Progenitor cell of endocrine pancreas (in vitro differentiated cells): ENCODE measurements at places on chromosomes 7 and 10. TPM values are rescaled to one million over a fixed set of nuclear protein-coding genes. Genes with fewer than 3 reads are reported as not detected.

The SEMA3A gene
- total RNA-seq: 12.4 and 19.6 TPM in 2 replicates

The PRR15 gene
- total RNA-seq: 13.0 and 16.0 TPM in 2 replicates

The NPC1L1 gene
- 21.0 and 21.2 TPM in 2 replicates for total RNA-seq

The CRPPA gene
- 3.8 and 4.5 TPM in 2 replicates for total RNA-seq

GRCh38 chr7:66732439-66732838 lies 8.1 kb upstream of the RABGEF1 start:
- no peaks in the 10 kb centered on the region for H3K4me1 ChIP-seq
- no peak overlapping the region for H3K4me3 ChIP-seq
- H3K27me3 ChIP-seq: no peaks in the 10 kb centered on the region
- peak overlapping the region; percentile 42 for H3K27ac ChIP-seq
- DNase-seq: no peak
- peaks cover 22% of the 10 kb centered on the region for H3K36me3 ChIP-seq

GRCh38 chr10:69051303-69051702 lies 36.6 kb upstream of the SRGN start:
- no peak overlapping the region for H3K4me3 ChIP-seq
- DNase-seq: no peak
- no peak overlapping the region for H3K27ac ChIP-seq
- peaks cover 18% of the 10 kb centered on the region for H3K27me3 ChIP-seq
- no peaks in the 10 kb centered on the region for H3K4me1 ChIP-seq

- DNase-seq: no peak
- H3K27ac ChIP-seq: no peak overlapping the region
- H3K4me3 ChIP-seq: no peak overlapping the region
- no peaks in the 10 kb centered on the region for H3K27me3 ChIP-seq
Measured at GRCh38 chr10:95861386-95861785, 46.4 kb upstream of the CC2D2B start.

GRCh38 chr7:156616269-156617202 lies 24.0 kb upstream of the RNF32 start:
- peak overlapping the region; percentile 64 for H3K4me3 ChIP-seq
- peaks cover 41% of the 10 kb centered on the region for H3K4me1 ChIP-seq
- peak overlapping the region; percentile 1 for H3K27ac ChIP-seq
- peaks cover 8% of the 10 kb centered on the region for H3K27me3 ChIP-seq
- DNase-seq: no peak

DNA sequence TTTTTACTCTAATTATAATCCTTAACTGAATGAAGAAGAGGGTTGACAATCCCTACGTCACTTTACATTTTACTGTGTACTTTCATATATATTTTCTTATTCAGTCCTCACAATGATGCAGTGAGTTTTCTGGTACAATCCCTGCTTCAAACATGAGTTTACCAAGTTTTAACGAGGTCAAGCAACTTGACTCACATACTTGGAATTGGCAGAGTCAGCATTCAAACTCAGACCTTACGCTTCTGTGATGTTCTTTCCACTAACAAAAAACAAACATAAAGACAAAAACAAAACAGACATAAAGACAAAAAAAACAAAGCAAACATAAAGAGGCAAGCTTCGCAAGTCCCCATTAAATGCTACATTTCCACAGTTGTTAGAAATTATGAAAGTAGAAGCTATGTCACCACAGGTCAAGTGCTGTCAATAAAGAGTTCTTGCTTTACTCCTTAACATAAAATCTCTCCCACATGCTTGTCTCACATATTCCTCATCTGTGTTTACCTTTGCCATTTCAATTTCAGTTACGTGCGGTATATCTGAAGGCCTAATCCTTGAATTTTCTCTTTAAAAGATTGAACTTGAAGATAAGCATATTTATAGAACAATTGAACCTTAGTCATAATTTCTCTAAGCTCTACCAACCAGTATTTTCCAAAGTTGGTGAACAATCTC lies 217.3 kb downstream of the CELF2 start:
- no peak overlapping the region for H3K4me3 ChIP-seq
- H3K27ac ChIP-seq: no peak overlapping the region
- H3K4me1 ChIP-seq: peaks cover 1% of the 10 kb centered on the region
- DNase-seq: no peak
- H3K27me3 ChIP-seq: peaks cover 9% of the 10 kb centered on the region
- no peaks in the 10 kb centered on the region for H3K36me3 ChIP-seq

GRCh38 chr7:143345428-143345900 lies 17.0 kb downstream of the FAM131B start:
- H3K4me1 ChIP-seq: peaks cover 12% of the 10 kb centered on the region
- peak overlapping the region; percentile 69 for H3K27ac ChIP-seq
- H3K27me3 ChIP-seq: peaks cover 41% of the 10 kb centered on the region
- peak; percentile 71 for DNase-seq
- peak overlapping the region; percentile 53 for H3K4me3 ChIP-seq

DNA sequence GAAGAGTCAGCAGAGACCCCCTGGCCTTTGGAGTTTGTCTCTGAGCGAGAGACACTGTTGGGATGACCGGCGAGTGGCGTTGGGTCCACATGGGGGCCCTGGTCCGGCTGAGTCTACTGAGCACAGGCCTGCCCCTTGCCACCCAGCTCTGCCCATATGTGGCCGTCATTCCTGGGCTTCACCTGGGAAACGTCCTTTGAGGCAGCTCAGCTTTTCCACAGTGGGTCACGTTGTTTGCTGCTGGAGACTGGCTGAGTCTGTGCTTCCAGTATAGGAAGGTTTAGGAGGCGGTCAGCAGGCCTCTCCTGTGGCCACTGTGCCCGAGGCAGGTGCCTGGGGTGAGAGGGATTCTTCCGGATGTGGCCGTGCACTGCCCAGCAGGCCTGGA lies 17.1 kb downstream of the ADAM8 start:
- peaks cover 5% of the 10 kb centered on the region for H3K4me1 ChIP-seq
- no peak for DNase-seq
- H3K27me3 ChIP-seq: peaks cover 26% of the 10 kb centered on the region
- no peaks in the 10 kb centered on the region for H3K36me3 ChIP-seq
- no peak overlapping the region for H3K27ac ChIP-seq
- peak overlapping the region; percentile 68 for H3K4me3 ChIP-seq

DNA sequence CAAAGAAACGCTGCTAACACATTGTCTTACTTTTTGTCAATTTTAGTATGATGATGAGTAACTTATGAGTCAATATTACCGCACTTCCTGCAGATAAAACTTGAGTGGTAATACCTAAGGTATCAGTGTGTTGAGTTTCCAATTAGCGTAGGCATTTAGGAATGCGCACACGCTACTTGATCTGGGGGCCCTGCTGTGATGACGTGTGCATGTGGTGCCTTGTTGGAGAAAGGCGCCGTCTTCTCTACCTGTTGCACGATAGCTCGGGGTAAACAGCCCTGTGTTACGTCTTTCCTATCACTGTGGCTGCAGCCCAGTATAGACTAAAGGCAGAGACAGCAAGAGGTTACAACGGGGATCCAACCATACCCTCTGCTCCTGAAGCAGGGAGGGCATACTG lies 476.8 kb upstream of the ADARB2 start:
- DNase-seq: no peak
- H3K4me3 ChIP-seq: no peak overlapping the region
- H3K27ac ChIP-seq: no peak overlapping the region
- H3K27me3 ChIP-seq: no peaks in the 10 kb centered on the region
- peaks cover 37% of the 10 kb centered on the region for H3K4me1 ChIP-seq
